ENCODE measurements at places on chromosomes 6 and 20.

DNA sequence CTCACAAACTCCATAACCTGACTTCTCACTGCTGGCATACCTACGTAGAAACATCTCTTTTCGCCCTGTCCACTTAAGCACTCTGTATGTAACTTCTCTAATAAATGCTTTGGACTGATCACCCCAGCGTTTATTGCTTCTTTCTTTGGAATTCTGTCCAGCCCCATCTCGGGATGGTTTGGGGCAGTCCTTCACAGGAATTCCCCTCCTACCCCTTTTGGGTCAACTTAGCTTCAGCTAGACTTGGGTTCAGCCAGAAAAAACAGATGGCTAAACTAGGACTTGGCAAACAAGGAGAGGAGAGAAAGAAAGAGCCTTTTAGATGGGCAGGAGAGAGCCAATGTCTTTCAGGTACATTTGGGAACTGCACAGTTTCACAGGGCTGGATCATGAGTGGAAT, 3.9 kb upstream of the LTV1 start:
- no peak for DNase-seq

DNA sequence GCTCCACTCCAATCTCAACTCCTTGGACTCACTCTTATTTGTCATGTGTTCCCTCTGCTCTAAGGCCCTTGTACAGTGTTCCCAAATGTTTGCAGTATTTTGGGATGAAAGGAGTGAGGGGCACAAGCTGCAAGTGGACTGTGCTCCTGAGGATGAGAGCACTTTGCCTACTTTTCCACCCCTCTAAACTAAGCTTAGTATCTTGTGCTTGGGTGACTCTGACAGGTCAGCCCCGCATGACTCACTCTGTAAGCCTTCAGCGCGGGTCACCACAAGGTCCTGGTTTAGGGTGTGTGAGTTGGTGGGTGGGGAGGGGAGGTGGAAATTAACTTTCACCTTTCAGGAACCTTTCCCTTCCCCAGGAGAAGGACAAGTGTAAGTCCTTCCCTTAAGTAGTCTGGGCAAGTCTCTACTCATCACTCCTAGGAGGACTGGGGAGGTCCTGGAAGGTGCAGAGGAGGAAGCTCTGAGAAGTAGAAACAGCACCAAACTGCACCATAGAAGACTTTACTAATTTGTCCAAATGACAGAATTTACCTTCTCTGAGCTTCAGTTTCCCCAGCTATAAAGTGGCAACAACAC, 68.8 kb upstream of the EPB41L1 start:
- DNase-seq = no peak

DNA sequence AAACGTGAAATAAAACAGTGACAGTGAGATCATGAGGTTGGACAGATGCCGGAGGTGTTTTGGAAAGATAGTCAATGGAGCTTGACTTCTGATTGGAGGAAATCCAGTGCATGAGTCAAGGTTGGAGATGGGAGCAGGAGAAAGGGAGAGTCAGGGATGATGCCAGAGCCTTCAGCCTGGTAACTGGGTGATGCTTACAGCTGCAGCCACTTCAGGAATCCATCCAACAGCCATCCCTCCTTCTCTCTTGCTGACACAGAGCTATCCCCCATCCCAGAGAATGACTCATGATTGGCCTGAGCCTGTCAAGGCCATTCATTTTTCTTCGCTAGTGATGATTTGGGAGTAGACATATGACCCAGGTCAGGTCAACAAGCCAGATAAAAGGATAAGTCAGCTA, 112.8 kb downstream of the SAMD5 start:
- no peak for DNase-seq

GRCh38 chr6:28887796-28888496, 35.8 kb downstream of the TRIM27 start:
- no peak for DNase-seq

DNA sequence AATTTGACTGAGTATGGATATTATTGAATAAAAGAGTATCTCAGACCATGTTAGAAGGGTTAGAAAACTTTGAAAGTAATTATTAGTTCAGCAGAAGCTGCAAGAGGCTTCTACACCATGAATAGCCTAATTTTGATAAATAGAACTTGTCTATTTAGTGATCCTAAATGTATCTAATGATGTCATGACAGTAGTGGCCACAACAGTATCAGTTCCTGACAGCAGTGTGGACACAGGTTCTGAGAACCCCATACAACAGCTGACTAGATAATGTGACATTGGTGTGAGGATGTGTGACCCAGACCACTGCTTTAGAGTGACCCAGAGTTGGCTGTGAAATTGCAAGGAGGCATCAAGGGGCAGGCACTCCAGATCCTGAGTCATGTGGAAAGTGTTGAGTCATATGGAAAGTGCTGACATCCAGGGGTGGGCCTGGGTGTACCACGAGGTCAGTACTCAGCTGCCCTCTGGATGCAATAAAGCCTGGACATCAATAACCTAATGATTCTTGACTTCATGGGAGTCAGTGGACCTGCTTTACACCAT, 754.7 kb downstream of the DHX35 start:
- no peak for DNase-seq

DNA sequence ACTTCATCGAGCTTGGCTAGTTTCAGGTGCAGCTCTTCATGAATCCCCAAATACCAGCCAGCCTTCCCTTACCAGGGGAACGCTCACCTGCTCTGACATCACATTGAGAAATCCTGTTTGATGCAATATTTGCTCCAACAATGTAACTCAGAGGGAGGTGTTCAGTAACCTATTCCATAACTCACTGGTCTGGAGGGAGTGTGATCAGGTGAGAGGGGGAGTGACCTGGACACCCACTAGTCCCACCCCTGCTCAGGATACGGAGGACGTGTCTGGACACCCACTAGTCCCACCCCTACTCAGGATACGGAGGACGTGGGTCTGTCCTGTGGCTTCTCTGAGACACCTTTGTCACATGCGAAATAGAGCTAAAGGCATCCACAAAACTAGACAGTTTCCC, 70.3 kb downstream of the HUS1B start:
- DNase-seq = no peak

DNA sequence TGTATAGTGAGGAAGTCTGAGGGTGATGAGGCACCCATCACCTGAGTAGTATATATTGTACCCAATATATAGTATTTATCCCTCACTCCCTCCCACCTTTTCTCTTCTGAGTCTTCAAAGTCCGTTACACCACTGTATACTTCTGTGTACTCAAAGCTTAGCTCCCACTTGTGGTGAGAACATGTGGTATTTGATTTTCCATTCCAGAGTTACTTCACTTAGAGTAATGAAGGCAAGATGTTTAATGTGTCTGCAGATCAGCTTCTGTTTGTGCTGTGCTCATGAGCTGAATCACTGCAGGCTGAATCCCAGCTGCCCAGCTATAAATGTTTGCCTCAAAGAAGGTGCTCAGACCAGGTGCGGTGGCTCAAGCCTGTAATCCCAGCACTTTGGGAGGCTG, 139.3 kb upstream of the FOXA2 start:
- no peak for DNase-seq

GRCh38 chr6:159833997-159834603, 34.0 kb downstream of the PNLDC1 start:
- no peak for DNase-seq

DNA sequence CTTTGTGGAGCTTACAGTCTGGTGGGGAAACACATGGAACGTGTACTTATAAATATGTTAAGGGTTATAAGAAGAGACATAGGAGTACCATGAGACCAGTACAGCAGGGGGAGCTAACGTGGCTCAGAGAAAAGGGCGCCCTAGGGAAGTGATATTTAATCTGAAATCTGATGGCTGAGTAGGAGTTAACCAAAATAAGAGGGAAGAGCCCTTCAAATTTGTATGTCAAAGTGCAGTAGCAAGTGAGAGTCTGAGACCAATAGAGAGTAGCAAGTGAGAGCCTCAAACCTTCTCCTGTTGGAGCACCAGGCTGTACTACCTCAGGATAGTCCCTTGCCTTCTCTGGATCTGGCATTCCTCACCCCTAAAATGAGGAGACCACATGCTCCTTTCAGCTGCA, 6.1 kb upstream of the PKIG start:
- no peak for DNase-seq

- no peak for DNase-seq
Observed at GRCh38 chr6:150711584-150712504, 112.2 kb downstream of the PLEKHG1 start.

DNA sequence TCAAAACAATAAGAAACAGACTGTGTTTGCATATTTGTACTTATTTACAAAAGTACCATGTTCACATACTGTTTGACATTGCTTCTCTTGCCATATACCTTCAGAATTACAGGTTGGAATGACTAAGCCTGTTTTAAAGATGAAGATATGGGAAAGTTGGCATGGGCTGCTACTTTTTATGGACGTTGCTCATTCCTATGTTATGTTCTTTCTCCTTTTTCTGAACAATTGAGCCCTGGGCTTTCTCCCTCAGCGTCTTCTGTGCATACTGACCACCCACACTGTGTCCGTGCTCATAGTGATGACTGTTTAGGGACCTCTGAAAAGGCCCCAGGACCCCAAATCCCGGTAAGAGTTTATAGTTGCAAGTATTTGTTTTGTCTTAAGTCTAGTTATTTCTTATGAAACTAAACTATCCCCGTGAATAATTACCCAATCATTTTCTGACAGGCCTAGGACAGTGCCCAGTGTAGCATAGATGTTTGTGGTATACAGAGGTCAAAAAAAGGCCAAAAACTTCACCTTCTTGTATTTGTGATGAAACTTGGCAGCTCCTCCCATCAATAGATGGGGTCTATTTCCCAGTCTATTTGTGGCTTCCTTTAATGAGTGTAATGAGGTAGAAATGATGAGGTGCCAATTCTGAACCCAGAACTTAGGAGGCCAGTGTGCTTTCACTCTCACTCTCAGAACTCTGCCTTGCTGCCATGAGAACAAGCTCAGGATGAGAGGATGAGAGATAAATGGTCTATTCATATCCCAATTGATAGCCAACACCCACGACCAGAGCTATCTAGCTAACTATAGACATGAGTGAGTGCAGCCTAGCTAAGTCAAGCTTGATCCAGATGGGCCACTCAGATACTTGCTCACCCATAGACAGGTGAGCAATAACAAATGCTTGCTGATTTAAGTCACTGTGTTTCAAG, 40.9 kb downstream of the GSTA4 start:
- DNase-seq = no peak

DNA sequence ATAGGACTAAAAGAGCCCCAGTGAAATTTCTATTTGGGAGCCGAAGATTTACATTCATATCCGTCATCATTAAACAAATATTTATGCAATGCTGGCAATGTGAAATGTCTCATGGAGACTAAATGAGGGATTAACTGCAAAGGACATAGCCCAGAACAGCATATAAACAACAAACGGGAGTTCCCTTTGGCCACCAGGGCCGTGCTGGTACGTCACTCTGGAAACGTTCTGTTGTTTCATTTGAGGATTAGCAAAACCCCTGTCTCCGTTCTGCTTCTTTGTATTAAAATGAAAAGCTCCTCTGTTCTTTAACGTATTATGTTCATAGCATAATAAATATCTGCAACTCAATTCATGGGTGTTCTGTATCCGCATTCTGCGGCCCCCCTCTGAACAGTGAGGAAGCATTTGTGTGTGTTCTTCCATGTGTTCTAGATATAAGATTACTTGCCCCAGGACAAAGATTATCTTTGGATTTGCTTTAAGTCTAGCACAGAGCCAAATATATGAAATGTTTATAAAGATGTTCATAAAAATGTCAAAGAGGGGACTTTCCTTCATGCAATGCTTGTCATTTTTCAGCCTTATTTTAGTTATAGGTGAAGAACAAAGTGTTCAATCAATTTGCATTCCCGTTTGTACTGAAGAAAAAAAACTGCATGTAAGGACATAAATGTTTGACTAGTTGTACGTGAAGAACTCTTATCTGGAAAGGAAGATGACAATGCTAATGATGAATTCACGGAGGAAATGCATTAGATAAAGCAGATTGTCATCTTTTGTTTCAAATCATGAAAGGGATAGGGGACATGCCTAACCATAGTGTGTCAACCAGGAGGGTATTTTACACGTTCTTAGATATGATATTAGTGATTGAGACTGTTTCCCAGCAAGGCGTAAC, 90.0 kb upstream of the TNFAIP3 start:
- DNase-seq = no peak

GRCh38 chr6:18168264-18168663, 13.0 kb downstream of the KDM1B start:
- no peak for DNase-seq

DNA sequence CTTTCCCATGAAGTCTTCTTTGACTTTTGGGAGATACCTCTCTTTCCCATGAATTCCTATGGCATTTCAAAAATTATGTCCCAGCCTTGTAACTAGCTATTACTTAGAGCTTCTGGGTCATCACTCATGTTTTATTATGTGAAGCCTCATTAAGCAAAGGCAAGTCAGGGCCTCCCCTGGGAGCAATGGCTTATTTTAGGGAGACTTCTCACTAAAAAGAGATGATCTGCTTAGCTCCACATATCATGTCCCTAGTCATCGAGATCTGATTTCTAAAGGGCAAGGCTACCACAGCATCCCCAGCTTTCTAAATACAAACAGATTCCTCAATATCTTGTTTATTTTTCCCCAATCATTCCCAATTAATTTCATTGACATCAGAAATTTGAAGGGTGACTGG, 154.0 kb upstream of the MANEA start:
- DNase-seq = no peak

DNA sequence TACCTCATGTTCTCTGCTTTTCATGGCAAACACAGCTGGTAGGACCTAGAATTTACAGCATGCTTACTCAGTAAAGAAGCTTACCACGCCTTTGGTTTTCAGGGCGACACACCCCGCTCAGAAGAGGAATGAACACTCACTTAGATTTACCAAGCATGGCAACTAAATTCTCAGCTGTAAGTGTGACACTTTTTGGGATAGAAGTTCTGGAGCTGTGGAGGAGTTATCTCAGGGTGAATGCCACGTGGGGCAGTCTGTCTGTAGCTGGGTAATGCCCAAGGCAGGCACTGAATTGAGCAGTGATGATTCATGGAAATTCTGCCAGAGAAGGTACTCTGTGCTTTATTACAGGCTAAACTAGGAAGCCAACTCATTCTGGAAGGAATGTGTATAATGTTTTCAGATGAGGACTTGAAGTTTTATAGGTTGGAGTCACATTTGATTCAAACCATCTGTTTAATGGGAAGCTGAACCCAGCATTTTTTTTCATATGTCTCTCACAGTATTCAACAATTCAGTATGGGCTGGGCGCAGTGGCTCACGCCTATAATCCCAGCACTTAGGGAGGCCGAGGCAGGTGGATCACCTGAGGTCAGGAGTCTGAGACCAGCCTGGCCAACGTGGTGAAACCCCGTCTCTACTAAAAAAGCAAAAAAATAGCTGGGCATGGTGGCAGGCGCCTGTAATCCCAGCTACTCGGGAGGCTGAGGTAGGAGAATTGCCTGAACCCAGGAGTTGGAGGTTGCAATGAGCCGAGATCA, 3.5 kb upstream of the PRIM2 start:
- no peak for DNase-seq

GRCh38 chr6:72966628-72967280, 258.5 kb downstream of the KHDC1L start:
- DNase-seq = no peak

DNA sequence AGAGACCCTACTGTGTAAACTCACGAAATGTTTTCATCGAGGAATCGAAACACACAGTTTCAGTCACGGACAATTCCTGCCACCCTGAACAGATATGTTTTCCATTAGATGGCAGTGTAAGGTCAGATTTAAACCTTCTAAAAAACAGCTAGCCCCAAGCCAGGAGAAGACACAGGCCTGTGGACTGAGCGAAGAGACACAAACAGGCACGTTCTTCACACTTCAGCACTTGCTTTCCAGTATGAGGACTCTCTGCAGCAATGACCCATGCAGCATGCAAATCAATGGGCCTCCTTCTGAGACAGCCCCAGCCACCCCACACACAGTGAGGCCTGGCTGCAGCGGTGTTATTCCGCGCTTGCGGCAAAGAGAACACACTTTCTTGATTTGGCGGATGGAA, 31.9 kb downstream of the HUS1B start:
- DNase-seq = no peak

All from stimulated activated CD4-positive, alpha-beta T cell treated with anti-CD3 and anti-CD28 coated beads, Interleukin-12 subunit alpha, Interleukin-12 subunit beta, amount 100 ng/mL, for 4 hours (primary cell).